ENCODE measurements at places on chromosomes 13 and 19.

GRCh38 chr19:52142001-52142595 is 2.4 kb upstream of the ZNF616 start:
- DNase-seq = no peak

- DNase-seq = no peak
These were observed 10.2 kb downstream of the KCNRG start for GRCh38 chr13:50025436-50025835.

- DNase-seq = no peak
These were observed 5.4 kb upstream of the NTN5 start for GRCh38 chr19:48678201-48678600.

- DNase-seq = no peak
These were observed 19.2 kb downstream of the HS6ST3 start for GRCh38 chr13:96109125-96109524.

GRCh38 chr13:68254151-68254550 is 1024.0 kb upstream of the PCDH9 start:
- no peak for DNase-seq

- DNase-seq = peak; percentile 95
These were observed at the start of gene TGFB1 for GRCh38 chr19:41353466-41354342. Gene TGFB1 (minus strand): TSS chr19:41353922. CDS start chr19:41353044, 878 bp downstream.

GRCh38 chr19:48290771-48291488 is 21.0 kb downstream of the ZNF114 start:
- peak; percentile 77 for DNase-seq
